ENCODE measurements at places on chromosomes 6 and 20.

- DNase-seq = no peak
Measured at GRCh38 chr20:50724851-50725723, 6.3 kb upstream of the PARD6B start.

GRCh38 chr20:1664911-1665310, 7.3 kb upstream of the SIRPG start:
- no peak for DNase-seq

DNA sequence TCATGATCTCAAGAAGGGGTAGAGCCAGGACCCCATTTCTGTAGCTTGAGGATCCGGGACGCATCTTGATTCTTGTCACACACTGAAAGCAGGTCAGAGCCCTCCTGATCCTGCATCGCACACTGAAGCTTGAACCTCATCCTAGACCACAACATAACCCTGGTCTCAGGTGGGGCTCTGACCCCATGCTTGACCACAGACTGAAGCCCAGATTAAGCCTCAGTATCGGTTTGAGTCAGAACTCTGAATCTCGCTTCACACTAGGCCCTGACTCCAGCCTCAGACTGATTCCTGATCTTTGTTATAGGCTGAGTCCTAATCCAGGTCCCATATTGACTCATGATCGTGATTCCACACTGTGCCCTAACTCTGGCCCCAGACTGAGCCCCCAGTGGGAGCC, 8.5 kb upstream of the RSPO4 start:
- no peak for DNase-seq

DNA sequence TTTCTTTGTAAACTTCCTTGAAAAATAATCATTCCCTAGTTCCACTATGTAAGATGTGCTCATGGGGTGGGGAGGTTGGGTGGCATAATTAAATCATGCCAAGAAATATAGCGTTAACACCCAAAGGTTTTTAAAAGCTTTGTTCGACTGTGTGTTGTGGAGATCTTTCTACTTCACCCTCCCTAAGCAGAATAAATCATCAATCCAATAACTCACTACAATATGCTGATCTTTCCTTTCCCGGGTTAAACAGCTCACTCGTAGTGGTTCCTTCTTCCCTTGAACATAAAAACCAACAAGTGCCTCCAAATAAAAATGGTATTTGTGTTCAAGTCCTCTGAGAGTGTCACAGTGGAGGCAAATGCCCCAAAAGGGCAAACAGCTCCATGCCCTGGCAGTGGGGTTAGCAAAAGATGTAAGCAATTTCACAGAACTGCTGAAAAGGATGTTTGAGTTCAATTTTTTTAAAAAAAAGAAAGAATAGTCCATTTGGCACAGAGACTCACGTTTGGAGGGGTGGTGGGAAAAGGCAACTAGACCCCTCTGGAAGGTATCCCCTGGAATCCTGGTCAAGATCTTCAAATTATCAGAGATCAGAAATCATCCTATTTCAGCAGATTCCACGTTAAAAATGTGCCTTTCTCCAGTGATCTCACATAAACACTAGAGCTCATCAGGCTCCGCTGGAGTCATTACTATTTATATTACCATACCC, 99.1 kb downstream of the TFAP2A start:
- no peak for DNase-seq

GRCh38 chr6:101365181-101365580, 28.3 kb upstream of the GRIK2 start:
- DNase-seq = no peak

- DNase-seq = no peak
Measured at GRCh38 chr6:33783781-33784520, 5.0 kb downstream of the LEMD2 start.

- DNase-seq = no peak
Measured at GRCh38 chr6:143180826-143181225, 120.1 kb downstream of the AIG1 start.

DNA sequence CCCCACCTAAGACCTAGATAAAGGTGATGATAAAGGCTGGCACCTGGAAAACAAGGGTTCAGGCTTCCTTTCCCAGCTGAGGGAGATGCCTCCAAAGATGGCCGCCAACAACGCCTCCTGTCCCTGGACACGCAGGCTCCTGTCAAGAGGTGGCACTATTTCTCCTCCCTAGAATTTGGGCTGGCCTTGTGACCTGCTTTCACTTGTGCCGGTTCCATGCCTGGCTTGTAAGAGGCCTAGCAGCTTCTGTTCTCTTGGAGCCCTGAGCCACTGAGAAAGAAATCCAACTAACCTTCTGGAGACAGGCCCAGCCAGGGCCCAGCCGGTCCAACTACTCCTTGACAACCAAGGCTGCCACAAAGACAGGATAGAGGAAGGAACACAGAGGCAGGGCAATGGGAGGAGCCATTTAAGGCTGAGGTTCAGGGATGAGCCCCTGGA, 60.2 kb upstream of the RALY start:
- DNase-seq = no peak

GRCh38 chr6:39608652-39609345, 116.4 kb downstream of the KIF6 start:
- no peak for DNase-seq

- peak; percentile 77 for DNase-seq
Measured at GRCh38 chr6:53794720-53795339, at the start of gene LRRC1. TSS of gene LRRC1 (plus strand) at chr6:53795005. CDS start at chr6:53795257, 252 bp downstream.

Data from stimulated activated CD8-positive, alpha-beta memory T cell treated with anti-CD3 and anti-CD28 coated beads, Interleukin-2, amount 100 ng/mL, for 1 hour (primary cell).